ENCODE measurements at places on chromosomes 13 and 19.

DNA sequence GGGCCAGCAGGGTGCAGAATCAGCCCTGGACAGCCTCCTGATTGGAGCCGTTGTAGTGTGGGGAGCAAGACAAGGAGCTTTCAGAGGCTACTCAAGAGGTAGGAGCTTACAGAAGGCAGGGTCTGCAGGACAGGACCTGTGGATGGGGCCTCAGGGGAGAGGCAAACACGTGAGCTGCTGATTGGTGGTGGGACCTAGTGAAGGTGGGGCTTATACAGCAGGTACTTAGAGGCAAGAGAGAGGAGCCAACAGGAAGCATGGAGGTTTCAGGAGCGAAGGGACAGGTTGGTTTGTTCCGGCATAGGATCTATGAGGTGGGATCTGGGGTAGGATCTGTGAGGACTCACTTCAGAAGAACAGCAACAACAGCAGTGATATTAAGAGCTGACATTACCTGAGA is 32.4 kb downstream of the ZSWIM4 start:
- DNase-seq = no peak

DNA sequence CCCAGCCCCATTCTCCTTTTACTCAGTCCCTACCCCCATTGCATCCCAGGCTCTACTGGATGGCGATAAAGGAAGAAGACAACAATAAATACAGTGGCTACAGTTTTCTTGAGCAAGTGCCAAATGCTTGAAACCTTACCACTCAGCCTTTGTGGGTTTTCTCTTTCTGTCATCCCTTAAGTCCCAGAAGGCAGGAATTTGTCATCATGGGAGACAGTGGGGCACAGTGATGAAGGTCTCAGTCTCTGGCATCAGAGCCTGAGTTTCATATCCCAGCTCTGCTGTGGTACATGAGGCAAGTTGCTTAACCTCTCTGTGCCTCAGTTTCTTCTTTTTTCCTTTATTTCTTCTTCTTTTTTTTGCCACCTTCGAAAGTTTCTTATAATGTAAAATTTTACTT is 5.1 kb upstream of the COMP start:
- DNase-seq = no peak

DNA sequence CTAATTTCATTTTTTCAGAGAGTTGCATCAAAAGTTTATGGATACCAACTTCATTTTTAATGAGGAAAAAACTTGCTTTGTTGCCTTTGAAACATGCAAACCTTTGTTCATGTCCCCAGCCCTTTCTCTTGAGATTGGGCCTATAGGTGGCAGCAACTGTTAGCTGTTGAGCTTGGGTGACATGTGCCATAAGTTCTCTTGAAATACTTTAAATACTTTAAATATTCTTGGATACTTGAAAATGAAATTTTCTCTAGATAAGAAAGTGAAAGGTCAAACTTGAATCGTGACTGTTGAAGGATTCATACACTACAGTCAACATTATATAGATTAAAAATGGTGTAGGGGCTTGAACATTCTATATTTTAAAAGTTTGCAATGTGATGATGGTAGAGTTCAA is 294.9 kb downstream of the NDFIP2 start:
- peak; percentile 52 for DNase-seq

DNA sequence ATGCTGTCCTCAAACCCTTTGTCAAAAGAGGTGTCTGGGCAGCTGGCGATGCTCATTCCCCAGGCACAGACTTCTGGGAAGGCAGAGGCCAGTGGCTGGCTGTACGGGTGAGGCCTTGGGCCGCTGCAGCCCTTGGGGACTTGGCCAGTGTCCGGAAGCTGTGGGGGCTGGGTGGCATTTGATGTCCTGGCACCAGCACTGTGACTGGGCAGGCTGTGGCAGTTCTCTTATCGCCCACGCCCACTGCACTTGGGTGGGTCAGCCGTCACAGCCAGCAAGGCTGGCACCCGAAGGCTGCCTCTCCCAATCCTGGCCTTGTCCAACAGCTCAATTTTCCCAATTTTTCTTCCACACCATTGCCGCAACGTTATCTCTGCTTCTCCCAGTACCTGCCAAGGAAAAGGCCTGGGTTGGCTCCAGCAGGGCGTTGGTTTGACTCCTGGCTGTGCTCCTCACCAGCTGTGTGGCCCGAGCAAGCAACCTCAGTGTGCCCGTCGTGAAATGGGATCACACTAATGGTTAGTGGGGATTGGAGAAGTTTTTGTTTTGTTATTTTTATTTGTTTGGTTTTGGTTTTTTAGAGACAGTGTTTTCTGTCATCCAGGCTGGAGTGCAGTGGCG is 12.7 kb upstream of the SLC44A2 start:
- no peak for DNase-seq

- no peak for DNase-seq
These were observed 211.1 kb downstream of the ZIC5 start for GRCh38 chr13:99760456-99760855.

DNA sequence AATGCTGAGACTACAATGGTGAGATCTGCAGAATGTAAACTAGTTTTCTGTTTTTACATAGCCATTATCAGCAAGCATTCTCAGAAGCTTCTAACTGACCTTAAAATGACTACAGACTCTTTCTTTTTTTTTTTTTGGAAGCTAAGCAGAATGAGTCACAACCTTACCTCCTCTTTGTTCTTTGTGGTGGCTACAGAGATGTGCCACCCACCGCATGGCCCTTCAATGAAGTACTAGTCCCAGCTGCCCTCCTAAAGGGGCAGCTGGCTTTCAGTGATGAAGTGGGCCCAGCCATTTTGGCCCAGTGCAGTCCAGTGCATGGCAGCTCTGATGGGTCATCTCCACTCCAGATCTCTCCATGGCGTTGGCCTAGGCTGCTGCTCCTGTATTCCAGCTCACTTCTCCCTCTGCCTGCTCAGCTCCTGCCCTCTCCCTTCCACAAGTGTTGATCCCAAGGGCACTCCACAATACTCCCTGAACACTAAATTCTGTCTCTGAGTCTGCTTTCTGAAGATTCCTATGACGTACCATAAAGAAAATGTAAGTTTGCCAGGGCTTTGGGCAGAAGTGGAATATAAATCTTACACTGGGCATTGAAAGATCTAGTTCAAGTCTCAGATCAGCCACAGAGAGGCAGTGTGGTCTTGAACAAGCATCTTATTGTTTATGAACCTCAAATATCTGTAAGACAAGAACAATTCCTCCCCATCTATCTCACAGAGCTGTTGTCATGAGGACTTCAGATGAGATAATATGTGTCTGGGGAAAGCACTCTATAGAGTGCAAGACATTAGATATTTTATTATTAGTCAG is 85.6 kb downstream of the RXFP2 start:
- no peak for DNase-seq

- DNase-seq = no peak
These were observed 298.8 kb downstream of the NDFIP2 start for GRCh38 chr13:79779761-79780160.

DNA sequence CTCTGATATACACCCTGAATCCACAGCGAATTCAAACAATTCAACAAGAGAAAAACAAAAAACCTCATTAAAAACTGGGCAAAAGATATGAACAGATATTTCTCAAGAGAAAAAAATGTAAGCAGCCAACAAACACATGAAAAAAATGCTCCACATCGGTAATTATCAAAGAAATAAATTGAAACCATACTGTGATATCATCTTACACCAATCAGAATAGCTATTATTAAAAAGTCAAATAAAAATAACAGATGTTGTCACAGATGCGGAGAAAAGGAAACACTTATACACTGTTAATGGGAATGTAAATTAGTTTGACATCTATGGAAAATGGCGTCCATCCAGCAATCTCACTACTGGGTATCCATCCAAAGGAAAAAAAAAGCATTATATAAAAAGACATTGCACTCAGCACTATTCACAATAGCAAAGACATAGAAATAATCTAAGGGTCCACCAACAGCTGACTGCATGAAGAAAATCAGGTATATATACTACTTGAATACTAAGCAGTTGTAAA is 1495.0 kb upstream of the PCDH20 start:
- no peak for DNase-seq
